Stimulated activated CD4-positive, alpha-beta T cell treated with anti-CD3 and anti-CD28 coated beads, Interleukin-4, amount 100 ng/mL, for 4 hours (primary cell): ENCODE measurements at places on chromosomes 5 and 9.

DNA sequence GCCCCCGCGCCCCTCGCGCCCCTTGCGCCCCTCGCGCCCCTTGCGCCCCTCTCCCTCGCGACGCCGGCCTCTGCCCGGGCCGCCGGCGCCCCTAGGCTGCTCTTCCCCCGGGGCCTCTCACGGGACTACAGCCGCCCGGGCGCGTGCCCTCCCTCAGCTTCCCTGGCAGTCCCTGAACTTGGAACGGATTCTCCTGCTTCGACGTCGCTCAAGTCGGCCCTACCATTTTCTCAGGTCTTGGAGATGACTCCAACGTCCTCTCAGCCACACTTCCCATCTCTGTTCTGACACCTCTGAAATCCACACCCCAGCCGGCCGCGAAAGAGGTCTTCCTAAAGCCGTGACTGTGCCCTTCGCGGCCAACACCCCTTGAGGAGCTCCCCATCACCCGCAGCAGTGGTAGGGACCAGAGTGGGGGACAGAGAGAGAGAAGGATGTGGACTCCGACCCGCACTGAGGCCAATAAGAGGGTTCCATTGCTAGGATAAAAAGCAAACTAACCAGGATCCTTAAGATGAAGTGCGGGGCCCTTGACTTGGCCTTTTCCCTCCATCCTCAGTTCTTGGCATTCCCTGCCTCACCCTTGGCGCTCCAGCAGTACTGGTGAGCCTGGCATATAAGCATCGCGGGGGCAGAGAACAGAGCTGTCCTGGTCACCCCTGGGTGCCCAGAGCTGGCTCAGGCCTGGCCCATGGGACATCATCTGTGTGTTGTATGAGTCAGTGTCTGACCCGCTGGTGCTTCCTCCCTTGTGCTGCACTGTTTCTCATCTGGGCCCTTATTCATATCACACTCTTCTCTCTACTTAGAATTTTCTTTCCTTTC is 38.6 kb upstream of the GARNL3 start:
- DNase-seq: no peak

- DNase-seq: no peak
These were observed 2.5 kb downstream of the FRMD3 start for GRCh38 chr9:83535736-83536135.

GRCh38 chr5:154418344-154418820 is 27.4 kb upstream of the SAP30L start:
- DNase-seq: no peak

DNA sequence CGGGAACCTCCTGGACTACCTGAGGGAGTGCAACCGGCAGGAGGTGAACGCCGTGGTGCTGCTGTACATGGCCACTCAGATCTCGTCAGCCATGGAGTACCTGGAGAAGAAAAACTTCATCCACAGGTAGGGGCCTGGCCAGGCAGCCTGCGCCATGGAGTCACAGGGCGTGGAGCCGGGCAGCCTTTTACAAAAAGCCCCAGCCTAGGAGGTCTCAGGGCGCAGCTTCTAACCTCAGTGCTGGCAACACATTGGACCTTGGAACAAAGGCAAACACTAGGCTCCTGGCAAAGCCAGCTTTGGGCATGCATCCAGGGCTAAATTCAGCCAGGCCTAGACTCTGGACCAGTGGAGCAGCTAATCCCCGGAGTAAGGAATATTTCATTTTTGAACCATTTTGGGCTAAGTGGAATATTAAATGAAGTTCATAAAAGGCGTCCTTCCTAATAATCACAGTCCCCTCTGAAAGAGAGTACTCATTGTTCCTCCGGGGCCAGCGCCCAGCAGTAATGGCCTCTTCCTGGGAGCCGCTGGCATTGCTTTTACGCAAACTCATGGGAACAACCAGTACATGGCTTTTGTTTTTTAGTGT is 23.6 kb downstream of the QRFP start:
- DNase-seq: no peak

DNA sequence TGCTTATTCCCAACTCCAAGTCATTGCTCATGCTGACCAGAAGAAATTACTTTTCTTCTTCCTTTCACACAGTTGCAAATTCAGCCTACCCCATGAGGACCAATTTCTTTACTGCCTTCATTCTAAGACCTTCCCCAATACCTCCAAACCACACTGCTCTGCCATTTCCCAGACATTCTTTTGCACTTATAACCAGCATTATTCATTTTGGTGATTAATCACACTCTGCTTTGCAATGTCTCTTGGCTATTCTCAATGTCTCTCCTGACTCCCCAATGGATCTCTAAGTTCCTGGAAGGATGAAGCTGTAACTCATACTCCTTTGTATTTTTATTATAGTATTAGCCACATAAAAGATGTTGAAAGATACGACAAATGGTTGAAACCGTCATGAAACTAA is 105.7 kb upstream of the RANBP3L start:
- DNase-seq: no peak

DNA sequence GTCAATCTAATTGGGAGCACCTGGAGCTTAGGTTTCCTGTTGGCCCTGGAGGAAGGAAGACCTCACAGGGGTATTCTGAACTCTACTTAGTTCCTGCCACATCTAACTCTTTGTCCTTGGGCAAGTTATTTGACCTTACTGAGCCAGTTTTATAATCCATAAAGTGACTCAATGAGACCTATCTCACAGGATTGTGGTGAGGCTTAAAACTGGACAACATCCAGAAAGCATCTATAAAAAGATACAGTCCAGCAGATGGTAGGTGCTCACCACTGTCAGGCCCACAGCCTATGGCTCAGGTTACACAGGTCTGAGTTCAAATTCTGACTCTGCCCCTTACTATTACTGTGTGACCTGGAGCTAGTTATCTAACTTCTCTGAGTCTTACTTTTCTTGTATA is 23.3 kb downstream of the KCNV2 start:
- no peak for DNase-seq

- no peak for DNase-seq
These were observed 7.0 kb downstream of the PAM start for GRCh38 chr5:102762095-102762534.

DNA sequence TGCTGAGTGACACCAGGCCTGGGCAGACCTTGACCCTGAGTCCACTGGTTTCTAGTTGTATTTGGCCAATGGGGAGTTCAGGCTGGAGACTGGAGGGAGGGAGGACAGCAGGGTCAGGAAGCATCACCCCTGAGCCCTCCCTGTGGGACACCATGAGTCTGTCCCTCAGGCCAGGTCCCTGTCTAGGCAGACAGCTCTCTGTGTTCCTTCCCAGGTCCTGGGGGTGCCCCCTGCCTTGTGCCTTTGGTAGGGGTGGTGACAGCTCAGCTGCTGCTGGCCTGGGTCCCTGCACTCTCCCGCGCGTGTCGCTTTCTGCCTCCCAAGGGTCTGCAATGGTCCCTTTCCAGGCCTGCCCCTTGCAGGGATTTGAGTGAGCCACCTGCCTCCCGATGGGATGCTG is 125.5 kb downstream of the OLFM1 start:
- no peak for DNase-seq

DNA sequence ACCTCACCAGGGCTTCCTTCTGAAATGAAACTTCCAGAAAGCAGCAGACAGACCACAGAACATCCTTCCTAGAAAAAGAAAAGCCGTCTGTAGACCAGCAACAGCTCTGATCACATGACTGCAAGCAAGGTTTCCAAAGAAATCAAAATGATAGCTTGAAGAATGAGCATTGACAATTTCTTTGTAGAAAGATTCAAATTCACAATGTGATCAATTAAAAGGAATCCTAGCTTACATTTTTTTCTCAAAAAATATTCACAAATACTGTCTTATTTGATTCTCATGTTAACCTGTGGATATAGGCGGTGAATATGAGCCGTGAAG is 144.9 kb downstream of the MTX3 start:
- DNase-seq: no peak

DNA sequence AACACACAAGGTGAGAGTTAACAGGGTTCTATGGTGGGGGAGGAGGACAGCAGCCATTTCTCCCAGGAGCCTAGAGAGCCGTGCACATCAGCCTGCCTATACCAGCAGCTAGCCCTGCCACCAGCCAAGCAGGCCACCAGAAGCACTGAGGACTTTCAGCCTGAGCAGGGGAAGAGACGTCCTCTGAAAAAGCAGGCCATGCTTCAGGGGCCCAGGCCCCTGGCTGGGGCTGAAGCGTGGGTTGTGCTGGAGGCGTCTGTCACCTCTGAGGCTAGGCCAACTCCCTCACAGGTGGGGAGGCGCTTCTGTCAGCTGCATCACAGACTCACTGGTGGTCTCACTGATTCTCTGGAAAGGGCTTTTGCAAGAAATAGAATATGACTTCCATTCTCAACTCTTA is 16.3 kb downstream of the FSTL4 start:
- no peak for DNase-seq

DNA sequence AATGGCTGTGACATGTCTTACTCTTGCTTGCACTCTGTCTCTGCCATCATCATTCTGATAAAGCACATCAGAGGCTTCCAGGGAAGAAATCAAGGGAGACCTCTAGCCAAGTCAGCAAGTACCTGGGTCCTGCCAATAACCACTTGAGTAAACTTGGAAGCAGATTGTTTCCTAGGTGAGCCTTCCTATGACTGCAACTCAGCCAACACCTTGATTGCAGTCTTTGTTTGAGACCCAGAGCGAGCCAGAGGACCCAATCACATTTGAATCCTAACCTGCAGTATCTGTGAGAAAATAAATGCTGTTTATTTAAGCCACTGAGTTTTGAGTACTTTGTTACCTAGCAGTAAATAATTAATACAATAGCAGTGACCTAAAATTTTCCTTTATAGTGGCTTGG is 356.8 kb upstream of the CHD1 start:
- DNase-seq: no peak

- DNase-seq: no peak
These were observed 202.6 kb downstream of the CDH12 start for GRCh38 chr5:22650511-22650910.

GRCh38 chr5:142175039-142175438 is 66.5 kb downstream of the NDFIP1 start:
- DNase-seq: no peak

GRCh38 chr9:121299467-121300282 is 31.7 kb downstream of the GSN start:
- DNase-seq: peak; percentile 11

GRCh38 chr5:95644351-95645042 is 2.1 kb upstream of the RFESD start:
- DNase-seq: peak; percentile 48

DNA sequence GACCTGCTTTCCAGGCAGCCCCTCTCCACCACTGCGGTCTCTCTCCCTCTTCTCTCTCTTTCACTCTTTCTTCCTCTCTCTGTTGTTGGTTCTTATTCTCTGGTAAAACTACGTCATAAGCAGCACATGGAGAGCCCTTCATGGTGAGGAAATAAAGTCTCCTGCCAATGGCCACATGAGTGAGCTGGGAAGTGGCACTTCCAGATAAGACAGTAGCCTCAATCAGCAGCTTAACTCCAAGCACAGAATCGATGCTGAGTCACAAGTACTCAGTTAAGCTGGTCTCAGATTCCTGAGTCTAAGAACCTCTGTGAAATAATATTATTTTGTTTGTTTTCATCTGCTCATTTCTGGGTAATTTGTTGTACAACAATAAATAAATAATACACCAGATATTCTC is 500.1 kb downstream of the GABRG2 start:
- no peak for DNase-seq

DNA sequence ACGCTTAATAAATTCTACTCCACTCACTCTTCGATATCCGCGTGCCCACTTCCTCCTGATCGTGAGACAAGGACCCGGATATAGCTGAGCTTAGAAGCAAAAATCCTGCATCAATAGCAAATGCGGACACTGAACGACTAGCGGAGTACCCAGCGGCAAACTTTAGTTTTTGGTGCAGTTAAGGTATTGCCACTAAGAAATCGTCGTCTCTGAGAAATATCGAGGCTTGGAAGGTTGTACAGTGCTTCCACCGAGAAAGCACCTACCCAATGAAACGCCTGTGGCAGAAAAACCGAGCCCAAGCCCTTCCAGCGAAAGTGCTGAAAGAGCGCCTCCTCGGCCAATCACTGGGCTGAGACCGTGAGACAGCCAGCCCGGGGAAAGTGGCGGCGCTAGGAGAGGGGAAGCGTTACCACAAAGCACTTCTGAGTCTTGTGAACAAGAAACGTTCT is 32.2 kb downstream of the ANXA2R start:
- peak; percentile 64 for DNase-seq

DNA sequence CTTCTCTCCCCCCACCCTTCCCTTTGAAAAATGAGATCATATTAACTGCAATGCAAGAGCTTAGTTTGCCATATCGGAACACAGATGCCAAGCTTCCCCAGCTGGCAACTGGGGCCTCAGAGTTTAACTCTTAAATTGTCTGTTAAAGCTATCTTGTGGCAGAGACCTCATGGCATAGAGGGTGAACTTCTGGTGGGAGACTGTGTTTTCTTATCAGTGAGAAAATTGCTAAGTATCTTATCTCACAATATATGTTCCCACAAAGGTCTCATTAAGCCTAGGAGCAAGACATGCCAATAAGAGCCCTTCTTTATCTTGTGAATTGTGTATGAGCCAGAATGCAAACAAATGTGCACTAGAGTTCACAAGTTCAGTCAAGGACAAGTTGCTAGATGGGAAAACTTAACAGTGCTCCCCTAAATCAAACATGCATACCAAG is 12.3 kb downstream of the NFIB start:
- no peak for DNase-seq

GRCh38 chr9:9033022-9033421 is 1233.4 kb upstream of the DMAC1 start:
- DNase-seq: no peak

- DNase-seq: no peak
These were observed 39.2 kb upstream of the NKD2 start for GRCh38 chr5:969408-969839.

- DNase-seq: no peak
These were observed 105.1 kb downstream of the BRINP1 start for GRCh38 chr9:119264165-119264564.

DNA sequence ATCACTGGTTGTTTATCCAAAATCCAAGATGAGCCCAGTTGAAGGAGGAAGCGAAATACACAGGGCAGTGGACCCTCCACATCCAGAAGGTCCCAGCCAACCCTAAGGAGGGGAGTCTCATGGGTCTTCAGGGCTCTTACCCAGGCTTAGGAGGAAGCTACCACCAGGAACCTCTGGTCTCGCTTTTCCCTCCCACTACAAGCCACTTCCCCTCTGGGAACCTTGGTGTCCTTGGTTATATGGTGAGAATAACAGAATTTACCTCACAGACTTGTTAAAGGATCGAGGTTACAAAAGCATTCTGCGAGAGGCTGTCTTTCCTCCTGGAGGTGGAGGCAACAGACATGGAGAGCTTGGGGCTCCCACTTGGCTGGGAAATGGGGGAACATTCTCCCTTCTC is 3.4 kb downstream of the HIGD2A start:
- DNase-seq: no peak

- peak; percentile 12 for DNase-seq
These were observed 144.5 kb downstream of the AOPEP start for GRCh38 chr9:94870793-94871558.

- DNase-seq: no peak
These were observed 75.4 kb upstream of the STARD4 start for GRCh38 chr5:111587728-111588127.

GRCh38 chr9:125142560-125143376 is 560 bp downstream of the SCAI start:
- DNase-seq: peak; percentile 4

GRCh38 chr5:71974622-71975021 is 132.7 kb upstream of the MAP1B start:
- DNase-seq: no peak
